ENCODE measurements at places on chromosomes 1 and 21. TPM values are rescaled to one million over a fixed set of nuclear protein-coding genes. Genes with fewer than 3 reads are reported as not detected.

- DNase-seq, result no peak
Measured at GRCh38 chr1:180033390-180033789, 78.8 kb downstream of the CEP350 start.

The AIRE gene
- total RNA-seq, result 0.50 TPM

- DNase-seq, result no peak
Measured at GRCh38 chr1:76381450-76382097, 307.0 kb downstream of the ST6GALNAC3 start.

The USP21 gene
- 17.2 TPM for total RNA-seq

GRCh38 chr1:89279011-89279466, 6.4 kb upstream of the GBP5 start:
- DNase-seq, result no peak

DNA sequence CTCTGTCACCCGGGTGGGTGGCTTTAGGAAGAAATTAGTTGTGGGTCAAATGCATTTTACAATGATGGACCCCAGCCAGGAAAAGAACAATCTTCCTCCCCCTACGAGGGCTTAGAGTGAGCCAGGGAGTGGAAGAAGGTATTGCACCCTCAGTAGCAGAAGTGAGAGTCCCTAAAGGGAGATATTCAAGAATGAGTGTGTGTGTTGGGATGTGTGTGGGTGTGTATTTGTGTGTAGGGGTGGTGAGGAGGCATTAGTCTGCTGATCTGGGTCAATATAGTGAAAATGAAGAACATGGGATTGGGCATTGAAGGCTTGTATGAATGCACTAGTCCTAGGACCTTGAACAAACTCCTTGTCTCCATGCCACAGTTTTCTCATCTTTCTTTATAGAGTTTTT, 85.2 kb upstream of the RUNX1 start:
- DNase-seq, result no peak

DNA sequence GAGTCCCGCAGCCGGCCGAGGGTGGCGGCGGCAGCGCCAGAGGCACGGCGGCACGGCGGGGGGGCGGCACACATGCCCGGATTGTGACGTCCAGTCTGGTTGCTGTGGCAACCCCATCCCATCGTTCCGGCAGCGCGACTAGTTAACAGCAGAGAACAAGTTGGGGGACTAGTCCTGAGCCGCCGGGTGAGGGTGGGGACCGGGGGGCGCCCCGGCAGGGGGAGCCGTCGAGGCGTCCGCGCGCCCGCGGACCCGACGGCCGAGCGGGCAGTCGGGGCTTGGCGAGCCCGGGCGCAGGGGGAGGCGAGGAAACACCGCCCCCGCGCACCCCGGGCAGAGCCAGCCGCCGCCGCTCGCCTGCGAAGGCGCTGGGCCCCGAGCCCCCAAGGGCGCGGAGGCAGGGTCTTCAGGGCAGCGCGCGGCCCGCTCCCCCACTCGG, at the start of gene CHD5:
TSS of gene CHD5 (minus strand) at position 54 of the 439 bp plus-strand sequence. CDS start 298 bp downstream, outside the sequence.
- no peak for DNase-seq

DNA sequence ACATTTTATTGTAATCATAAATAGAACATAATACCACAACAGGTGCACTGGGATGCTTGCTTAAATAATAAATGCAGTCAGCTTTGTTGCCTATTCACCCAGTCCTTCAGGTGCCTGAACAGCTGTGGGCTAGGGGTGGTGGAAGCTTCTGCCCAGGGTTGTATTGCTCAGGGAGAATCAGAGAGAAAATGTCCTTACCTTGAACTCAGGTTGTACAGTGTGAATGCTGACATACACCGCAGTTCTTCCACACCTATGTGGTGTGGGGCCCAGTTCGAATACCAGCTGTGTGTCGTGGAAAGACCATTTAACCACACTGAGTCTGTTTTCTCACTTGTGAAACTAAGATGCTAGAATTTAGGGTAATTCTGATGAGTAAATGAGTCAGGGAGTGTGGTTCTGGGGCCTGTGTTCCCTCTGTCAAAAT, 115.7 kb upstream of the ATP1A1 start:
- DNase-seq, result no peak

DNA sequence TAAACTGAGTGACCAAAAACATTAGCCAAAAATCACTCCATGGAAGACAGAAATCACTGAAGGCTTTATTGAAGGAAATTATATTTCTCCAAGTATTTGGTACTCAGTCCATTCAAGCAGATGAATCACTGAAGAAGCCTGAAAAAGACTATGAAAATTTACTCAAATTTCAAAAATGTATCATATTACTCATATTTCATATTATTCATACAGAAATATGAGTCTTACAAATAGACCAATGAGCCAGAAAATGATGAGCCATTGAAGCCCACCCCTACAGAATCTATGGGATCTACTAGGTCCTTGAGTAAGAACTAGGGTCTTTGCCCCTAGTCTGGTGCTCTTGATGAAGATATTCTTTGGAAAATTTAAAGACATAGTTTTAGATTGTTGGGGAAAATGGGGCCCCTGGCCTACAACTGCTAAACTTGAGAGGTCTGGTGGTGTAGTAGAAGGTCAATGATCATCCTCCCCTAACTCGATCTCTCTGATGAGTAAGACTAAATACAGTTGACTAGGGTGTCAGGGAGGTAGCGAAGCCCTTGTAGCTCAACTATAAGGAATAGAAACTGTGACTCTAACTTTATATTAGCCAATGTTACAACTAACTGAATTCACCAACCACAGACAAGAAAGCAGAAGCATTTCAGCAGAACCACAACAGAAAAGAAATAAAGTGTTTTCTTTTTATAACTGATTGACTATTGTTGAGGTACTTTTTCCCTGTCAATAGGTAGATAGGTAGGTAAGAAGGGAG, 81.0 kb downstream of the NOTCH2 start:
- no peak for DNase-seq

The PRAMEF26 gene
- total RNA-seq, result not detected

DNA sequence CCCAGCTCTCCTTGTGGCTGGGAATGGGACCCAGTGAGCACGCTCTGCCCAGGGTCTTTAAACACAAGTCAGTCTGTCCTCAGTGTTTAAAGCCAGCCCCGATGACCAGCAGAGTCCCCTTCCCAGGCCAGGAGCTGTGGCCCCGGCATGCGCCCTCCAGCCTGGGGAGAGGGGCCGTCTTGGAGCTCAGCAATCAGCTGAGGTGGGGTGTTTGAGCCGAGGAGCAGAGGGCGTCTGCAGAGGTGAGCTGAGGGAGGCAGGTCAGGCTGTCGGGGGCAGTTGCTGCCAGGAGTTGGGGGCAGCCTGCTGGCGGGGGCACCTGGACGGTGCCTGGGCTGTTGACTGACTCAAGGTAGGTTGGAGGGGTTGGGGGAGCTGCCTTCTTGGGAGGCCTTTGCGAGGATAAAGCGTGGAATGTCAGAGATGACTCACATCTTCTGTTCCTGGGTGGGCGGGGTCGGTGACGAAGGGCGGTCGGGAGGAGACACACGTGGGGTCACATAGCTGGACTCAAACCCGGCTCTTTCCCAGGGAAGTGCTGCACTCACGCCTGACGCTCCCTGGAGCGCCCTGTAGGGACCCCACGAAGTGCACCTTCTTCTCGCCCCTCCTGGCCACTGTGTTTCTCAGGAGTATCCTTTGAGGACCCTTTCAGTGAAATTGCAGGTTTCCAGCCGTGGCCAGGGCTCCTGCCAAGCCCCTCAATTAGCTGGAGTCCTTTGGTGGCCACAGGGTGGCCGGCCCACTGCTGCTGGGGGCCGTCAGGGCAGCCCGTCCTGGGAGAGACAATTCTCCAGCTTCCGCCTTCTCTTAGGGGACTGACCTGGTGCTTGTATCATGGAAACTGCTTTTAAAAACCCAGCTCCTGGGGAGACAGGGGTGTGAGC, 86.2 kb downstream of the SIK1 start:
- DNase-seq, result no peak

- no peak for DNase-seq
Measured at GRCh38 chr1:112472142-112472541, 36.6 kb upstream of the WNT2B start.

The FTCD gene
- total RNA-seq, result 0.50 TPM

GRCh38 chr1:61334718-61335589, 252.6 kb downstream of the NFIA start:
- peak; percentile 81 for DNase-seq

- DNase-seq, result no peak
Measured at GRCh38 chr1:53346814-53347176, 18.9 kb upstream of the LRP8 start.

The RNU1-4 gene
- total RNA-seq, result 29,651 TPM

The CD1E gene
- 0.17 TPM for total RNA-seq

- no peak for DNase-seq
Measured at GRCh38 chr1:193240609-193241008, 54.2 kb upstream of the B3GALT2 start.

The HES4 gene
- total RNA-seq, result 77.1 TPM

- DNase-seq, result no peak
Measured at GRCh38 chr1:30242168-30242567, 481.2 kb downstream of the MATN1 start.

GRCh38 chr1:115690972-115691371, 49.2 kb downstream of the VANGL1 start:
- no peak for DNase-seq

The CNTN2 gene
- total RNA-seq, result 16.1 TPM

GRCh38 chr1:9653491-9654050, 2.0 kb downstream of the PIK3CD start:
- DNase-seq, result no peak

- DNase-seq, result no peak
Measured at GRCh38 chr1:41504114-41505035, 19.9 kb upstream of the EDN2 start.

DNA sequence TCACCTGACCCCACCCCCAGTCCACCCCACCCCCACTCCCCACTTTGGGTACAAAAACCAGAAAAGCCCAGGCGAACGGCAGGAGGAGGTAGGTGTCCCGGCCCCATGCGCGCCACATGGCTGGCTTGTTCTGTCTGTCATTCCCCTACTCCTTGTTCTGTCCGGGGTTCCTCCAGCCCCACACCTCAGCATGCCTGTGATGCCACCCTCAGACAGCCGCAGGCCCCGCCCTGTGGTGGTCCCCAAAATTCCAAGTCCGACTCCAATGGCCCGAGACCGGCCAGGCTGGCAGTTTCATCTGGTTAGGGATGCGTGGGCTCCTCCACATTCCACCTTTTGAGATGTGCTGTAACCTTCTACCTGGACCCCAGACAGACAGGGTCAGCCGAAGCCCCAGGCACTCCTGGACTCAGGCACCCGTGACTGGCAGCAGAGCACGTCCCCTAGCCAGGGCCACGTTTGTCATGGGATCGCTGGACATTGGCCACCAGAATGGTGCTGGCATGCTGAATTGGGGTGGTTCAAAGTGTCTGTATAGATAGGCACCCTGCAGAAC, 94.4 kb downstream of the WDR4 start:
- DNase-seq, result no peak

DNA sequence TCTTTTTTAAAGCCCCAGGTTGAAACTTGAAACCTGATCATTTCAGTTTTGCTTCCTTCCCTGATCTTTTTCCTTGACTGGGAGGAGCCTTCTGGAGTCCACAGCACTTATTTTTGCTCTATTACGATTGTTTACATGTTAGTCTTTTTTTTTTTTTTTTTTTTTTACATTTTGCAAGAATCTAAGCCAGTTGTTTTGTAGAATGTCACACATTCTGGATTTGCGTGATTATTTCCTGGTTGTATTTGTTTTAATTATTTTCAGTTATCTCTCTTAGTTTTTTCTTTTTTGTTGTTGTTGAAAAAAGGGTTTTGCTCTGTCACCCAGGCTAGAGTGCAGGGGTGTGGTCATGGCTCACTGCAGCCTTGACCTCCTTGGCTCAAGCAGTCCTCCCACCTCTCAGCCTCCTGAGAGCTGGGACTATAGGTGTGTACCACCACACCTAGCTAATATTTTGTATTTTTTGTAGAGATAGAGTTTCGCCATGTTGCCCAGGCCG, 32.8 kb downstream of the OSBPL9 start:
- DNase-seq, result no peak

DNA sequence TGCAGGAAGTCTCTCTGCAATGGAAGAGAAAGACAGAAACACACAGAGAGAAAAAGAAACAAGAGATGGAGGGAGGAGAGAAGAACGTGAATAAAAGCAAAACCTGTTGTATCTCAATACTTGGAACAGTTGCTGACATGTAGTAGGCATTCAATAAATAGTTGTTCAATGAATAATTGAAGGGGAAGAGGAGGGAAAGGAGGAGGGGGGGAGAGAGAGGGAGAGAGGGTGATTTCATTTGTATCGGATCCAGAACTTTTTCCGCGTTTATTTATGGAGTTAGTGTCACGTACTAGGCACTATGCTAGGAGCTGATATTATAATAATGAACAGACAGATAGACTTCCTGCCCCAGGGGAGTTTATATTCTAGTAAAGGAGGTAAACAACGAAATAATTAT, 144.1 kb downstream of the OMA1 start:
- no peak for DNase-seq

- no peak for DNase-seq
Measured at GRCh38 chr1:225897595-225898514, 8.9 kb upstream of the LEFTY1 start.

DNA sequence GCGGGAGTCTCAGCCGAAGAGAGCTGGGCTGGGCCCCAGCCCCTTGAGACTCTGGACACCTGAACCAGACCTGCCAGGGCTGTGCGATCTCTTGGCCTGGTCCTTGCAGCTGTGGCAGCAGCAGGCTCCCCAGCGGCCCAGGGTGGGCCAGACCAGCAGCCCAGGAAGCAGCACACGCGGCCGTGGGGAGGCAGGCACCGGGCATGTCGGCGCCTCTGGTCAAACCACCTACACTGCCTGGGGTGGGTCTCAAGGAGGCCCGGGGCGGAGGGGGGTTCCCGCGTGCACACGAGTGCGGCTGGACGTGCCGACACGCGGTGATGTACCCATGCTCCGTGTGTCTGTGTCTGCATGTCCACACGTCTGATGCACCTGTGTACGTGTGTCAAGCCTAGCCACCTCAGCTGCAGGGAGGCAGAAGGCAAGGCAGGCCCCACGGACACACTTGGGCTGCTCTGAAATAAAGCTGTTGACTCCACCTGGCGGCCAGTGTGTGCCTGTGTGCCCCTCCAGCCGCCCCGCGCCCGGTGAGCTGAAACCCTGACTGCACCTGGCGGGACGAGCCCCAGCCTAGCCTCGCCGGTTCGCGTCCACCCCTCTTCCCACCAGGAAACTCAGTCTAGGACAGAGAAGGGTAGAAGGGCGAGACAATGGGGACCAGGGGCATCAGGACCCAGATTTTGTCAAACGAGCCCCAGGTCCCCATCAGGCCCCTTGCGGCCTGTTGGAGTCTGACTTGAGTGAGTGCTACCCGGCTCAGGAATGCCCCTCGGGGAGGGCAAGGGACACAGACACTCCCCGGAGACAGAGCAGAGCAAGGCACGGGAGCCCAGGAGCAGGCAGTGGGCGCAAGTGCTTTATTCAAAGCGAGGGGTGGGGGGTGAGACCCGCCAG, 11.6 kb downstream of the SCNN1D start:
- no peak for DNase-seq

DNA sequence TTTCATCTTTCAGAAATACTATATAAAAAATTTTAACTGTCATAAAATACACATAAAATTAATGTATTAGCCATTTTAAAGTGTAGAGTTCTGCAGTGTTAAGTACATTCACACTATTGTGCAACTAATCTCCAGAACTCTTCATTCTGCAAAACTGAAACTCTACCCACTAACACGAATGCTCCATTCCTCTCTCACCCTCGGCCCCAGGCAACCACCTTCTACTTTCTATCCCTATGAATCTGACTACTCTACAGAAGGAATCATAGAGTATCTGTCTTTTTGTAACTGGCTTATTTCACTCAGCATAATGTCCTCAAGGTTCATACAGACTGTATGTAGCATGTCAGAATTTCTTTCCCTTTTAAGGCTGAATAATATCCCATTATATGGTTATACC, 43.4 kb downstream of the LTN1 start:
- DNase-seq, result no peak
